ENCODE measurements at places on chromosomes 1 and 21. TPM values are rescaled to one million over a fixed set of nuclear protein-coding genes. Genes with fewer than 3 reads are reported as not detected.

C1orf115 gene
- total RNA-seq, result 6.0 TPM

RHEX gene
- total RNA-seq, result not detected

C8A gene
- not detected for total RNA-seq

HMGN1 gene
- 403 TPM for total RNA-seq

FCGR1A gene
- not detected for total RNA-seq

SIPA1L2 gene
- 12.0 TPM for total RNA-seq

LCE2A gene
- not detected for total RNA-seq

PTGER3 gene
- total RNA-seq, result 4.5 TPM

PTAFR gene
- total RNA-seq, result 0.76 TPM

CD84 gene
- not detected for total RNA-seq

FOXO6 gene
- 4.5 TPM for total RNA-seq

OR6F1 gene
- not detected for total RNA-seq

GRCh38 chr1:6690186-6690585 lies 11.4 kb downstream of the DNAJC11 start:
- DNase-seq, result no peak

DNA sequence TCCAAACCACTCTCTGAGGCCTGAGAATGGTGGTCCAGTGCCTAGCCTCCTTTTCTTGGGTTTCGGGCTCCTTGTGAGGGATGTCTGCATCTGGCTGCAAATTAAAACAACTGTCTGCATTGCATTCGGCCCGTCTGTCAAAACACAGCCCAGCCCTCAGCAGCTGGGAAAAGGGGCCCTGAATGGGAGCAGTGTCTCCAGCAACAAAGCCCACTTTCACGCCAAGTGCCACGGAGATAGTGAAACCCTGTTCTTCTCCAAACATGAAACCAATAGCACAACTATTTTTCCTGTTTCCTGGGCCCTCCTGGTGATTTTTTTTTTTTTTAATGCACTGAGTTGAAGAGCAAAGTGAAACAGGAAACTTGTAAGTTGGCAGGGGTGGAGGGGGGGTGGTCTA lies 138.4 kb downstream of the PLXNA2 start:
- no peak for DNase-seq

GRCh38 chr1:86416343-86416742 lies 7.6 kb upstream of the CLCA2 start:
- DNase-seq, result no peak

GRCh38 chr1:243447347-243447746 lies 191.5 kb downstream of the SDCCAG8 start:
- DNase-seq, result no peak

DNA sequence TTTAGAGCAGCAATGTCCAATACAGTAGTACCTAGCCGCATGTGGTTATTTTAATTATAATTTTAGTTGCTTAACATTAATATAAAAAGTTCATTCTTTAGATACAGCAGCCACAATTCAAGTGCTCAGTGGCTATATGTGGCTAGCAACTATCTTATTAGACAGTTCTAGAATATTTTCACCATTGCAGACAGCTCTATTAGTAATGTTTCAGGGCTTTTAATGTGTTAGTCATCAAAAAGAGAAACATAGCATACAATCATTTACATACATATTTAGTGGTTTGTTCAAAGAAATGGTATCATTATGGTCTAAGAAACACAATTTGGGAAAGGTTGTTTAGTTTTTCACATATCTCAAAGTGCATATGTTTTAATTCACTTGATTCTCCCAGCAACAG lies 66.6 kb upstream of the DYNLT5 start:
- DNase-seq, result no peak

GRCh38 chr1:213844632-213845031 lies 143.1 kb upstream of the PROX1 start:
- DNase-seq, result no peak

DNA sequence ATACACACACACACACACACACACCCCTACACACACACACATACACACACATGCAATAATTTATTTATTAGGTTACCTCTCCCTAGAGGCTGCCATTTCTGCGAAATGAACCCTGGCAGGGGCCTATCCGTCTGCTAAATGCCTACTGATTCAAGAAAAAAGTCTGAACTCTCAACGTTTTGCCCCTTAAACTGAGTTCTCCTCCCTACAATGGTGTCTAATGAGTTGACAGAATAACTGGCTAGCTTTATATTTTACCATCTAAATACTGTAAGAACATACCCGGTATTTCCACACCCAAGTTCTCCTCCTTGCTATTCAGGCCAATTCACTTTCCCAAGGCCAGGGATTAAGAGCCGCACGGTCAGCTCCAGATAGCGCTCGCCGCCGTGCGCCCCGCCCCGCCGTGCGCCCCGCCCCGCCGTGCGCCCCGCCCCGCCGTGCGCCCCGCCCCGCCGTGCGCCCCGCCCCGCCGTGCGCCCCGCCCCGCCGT lies 339 bp upstream of the RNPC3 start:
- DNase-seq, result peak; percentile 71

DNA sequence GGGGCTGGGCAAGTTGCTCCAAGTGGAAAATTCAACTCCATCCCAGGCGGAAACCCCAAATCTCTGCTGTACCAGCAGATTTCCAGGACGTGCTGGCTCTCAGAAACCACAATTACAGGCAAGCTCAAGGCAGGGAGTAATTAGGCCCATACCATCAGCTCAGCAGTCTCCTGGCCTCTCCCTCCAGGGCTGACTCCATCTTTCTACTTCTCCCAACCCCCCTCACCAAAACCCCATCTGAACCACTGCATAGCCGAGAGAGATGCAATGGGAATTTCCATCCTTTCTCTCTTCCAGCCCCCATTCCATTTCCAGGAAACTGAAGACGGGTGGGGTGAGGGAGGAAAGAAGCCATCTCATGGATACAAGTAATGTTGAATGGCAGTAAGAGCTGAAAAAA lies 41.2 kb downstream of the ARHGEF11 start:
- DNase-seq, result peak; percentile 20

DNA sequence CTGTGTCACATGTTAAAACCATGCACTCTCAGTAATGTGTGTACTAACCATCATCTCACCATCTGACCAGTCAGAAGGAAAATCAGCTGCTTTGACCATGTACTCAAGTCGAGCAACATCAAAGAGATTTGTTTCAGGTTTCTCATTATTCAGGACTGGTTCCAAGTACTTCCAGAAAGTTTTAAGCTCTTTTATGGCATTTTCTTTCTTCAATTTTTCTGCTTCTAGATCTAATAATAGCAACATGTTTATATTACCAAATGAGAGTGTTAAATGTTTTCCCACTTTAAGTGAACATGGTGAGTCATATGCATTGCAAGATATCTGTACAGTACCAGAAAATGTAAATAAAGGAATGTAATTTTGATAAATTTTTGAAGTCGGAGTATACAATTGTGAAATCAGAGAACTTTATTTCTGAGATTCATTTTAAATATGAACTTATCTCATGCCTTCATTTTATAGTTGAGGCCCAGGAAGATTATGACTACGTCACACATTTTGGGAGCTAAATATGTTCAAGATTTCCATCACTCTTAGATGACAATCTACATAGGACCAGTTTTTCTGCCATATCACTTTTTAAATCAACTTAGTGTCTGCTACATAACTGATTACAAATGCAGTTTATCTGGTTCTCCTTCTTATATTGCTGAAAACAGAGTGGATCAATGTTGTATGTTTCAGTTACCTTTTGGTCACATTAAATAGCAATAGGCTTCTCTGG lies 87.2 kb downstream of the SPAG17 start:
- no peak for DNase-seq

GRCh38 chr1:198936371-198937083 lies 297.7 kb downstream of the PTPRC start:
- DNase-seq, result no peak

DNA sequence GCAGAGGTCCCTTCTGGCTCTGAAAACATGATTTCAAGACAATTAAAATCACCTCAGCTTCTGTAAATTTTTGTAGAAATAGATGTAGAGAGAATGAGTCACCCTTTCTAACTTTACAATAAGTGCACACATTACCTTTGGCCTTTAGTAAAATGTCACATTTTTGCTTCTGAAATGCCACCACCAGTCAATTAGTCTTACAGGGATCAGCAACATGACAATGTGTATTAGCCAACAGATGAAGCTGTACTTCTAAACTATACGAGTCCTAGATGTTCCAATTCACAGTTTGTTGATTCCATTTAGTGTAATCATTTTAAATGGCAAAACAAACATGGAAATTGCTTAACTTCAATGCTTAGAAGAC lies 23.1 kb downstream of the C21orf91 start:
- DNase-seq, result no peak

GRCh38 chr1:112358798-112359408 lies 37.1 kb upstream of the CTTNBP2NL start:
- peak; percentile 83 for DNase-seq

GRCh38 chr1:63033211-63033610 lies 249.3 kb downstream of the ATG4C start:
- peak; percentile 14 for DNase-seq

DNA sequence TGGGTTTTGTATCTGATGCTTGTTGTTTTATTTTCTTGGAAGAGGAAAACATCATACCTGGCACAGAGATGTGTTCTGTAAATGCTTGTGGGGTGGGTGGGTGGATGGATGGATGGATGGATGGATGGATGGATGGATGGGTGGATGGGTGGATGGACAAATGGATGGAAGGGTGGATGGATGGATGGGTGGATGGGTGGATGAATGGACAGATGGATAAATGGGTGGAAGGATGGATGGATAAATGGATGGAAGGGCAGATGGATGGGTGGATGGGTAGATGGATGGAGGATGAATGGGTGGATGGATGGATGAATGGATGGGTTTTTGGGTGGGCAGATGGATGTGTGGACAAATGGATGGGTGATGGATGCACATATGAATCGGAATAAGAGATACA lies 111.5 kb downstream of the PDE9A start:
- DNase-seq, result no peak

DNA sequence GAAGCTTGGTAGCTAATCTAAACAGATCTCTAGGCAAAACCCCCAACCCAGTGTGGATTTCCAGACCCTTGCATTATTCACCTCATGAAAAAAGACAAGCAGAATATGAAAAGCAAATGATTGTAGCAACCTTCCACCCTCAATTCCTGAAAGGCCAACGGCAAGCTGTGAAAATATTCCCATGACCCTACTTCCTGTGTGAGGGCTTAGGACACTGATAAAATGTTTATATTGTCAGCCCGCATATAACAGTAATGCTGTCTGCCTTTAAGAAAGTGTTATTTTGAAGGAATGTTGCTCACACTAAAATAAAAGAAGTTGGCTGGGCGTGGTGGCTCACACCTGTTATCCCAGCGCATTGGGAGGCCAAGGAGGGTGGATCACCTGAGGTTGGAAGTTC lies 233.5 kb upstream of the NRIP1 start:
- no peak for DNase-seq

- no peak for DNase-seq
Observed at GRCh38 chr1:2208309-2209239, 14.0 kb upstream of the FAAP20 start.

DNA sequence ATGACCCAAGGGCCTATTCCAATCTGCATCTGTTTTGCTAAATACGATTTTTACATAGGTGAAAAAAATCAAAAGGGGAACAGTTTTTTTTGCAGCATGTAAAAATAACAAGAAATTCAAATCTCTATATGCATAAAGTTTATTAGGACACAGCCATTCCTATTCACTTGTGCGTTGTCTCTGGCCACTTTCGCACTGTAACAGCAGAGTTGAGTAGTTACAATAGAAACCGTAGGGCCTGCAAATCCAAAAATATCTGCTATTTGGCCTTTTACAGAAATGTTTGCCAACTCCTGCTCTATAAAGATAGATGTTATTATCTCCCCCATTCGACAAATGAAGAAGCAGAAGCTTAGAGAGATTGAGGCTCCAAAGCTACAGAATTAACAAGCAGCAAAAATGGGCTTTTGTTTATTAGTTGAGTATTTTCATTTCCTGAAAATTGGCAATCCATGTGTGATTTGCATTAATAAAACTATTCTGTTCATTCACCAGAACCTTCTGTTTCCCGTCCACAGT lies 5.5 kb downstream of the DYNLT5 start:
- no peak for DNase-seq

DNA sequence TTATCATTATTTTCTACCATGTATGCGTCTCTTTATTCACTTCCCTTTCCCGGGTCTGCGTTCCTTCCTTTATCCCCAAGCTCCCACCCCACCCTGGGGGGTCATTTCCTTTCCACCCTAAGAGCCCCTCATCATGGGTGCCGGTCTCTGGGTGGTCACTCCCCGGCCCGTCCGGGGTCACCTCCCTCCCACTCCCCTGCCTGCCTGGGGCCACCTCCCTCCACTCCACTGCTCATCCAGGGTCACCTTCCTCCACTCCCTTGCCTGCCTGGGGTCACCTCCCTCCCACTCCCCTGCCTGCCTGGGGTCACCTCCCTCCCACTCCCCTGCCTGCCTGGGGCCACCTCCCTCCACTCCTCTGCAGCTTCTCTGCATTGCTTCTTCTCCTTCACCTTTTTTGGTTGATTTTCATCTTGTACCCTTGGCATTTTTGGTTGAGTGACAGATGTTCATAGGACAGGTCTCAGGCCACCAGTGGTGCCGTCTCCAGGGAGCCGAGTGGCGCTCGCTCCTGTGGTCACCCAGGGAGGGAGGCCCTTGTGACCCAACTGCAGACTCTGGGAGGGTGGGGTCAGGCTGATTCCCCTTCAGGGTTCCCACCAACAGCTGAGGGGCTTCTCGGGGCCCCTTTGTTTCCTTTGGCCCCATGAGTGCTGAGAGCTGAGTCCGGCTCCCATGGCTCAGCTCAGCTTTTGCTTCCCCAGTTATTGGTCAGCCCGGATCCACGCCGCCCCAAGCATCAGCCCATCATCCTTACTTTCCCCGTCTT lies 48.6 kb upstream of the PCBP3 start:
- no peak for DNase-seq

- peak; percentile 76 for DNase-seq
Observed at GRCh38 chr1:10152709-10153284, 57.6 kb upstream of the KIF1B start.

GRCh38 chr1:60922304-60922703 lies 160.1 kb upstream of the NFIA start:
- no peak for DNase-seq

DNA sequence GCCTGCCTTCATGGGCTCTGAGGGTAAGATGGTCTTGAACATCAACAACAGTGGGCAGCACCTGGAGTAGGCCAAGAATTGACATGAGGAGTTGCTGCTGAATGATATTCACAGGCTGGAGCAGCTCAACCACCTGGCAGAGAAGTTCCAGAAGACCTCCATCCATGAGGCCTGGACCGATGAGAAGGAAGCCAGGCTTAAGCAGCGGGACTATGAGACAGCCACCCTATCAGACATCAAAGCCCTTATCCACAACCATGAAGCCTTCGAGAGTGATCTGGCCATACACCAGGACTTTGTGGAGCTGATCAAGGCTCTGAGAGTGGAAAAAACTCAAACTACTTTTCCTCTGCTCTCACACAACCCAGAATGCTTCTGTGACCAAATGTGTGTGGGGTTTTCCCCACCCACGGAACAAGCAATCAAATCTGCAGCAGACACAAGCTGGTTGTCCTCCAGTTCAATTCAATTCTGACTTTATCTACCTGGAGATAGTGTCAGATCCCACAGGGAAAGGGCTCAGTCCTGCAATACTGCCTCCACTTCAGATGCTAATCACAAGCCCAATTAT lies 12.1 kb upstream of the EPHA10 start:
- no peak for DNase-seq

Data from GM23338 (cell line).